ENCODE measurements at places on chromosomes 2 and 18.

GRCh38 chr2:233354971-233355574 lies 779 bp downstream of the DGKD start:
- DNase-seq: no peak

GRCh38 chr2:33437815-33438214 lies 38.6 kb upstream of the RASGRP3 start:
- no peak for DNase-seq

- no peak for DNase-seq
Measured at GRCh38 chr2:229422063-229422462, 151.0 kb upstream of the PID1 start.

DNA sequence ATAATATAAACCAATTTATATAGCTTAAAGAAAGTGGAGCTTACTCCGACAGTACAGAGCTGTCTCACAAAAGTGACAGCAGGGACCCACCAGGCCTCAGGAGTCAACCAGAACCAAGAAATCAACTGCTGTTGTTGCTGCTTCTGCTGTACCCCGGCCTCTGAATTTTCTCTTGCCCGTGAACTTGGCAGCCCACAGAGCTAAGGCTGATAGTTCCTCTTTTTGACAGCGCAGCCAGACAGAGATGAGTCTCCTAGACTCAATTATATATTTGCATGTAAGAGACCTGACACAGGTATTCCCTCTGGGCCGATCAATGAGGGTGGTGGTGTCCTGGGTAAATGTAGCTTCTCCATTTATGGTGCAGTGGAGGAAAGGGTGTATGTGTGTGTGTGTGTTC lies 109.4 kb downstream of the KCTD1 start:
- no peak for DNase-seq

- no peak for DNase-seq
Measured at GRCh38 chr2:121873864-121874263, 118.4 kb downstream of the TSN start.

- no peak for DNase-seq
Measured at GRCh38 chr2:37683241-37683640, 11.8 kb upstream of the CDC42EP3 start.

DNA sequence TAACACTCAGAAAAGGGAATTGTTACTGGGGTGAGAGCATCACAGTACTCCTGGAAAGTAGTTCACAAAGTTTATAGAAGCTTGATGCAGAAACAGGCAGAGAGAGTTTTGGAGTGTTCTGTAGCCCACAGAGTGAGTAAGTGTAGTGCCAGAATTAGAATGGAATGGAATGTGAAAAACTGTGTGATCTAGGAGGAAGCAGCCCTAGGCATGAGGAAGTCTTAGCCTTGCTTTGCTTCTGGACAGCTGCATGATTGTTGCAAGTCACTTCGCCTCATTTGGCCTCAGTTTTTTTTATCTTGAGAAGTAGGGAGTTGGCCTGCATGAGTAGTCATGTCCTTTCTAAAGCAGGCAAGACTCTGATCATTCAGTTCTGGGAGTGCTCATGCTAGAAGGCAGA lies 10.9 kb downstream of the SERPINB12 start:
- DNase-seq: peak; percentile 29

- DNase-seq: no peak
Measured at GRCh38 chr2:127041259-127041970, 65.5 kb downstream of the BIN1 start.

GRCh38 chr2:241843321-241844065 lies 15.2 kb downstream of the PDCD1 start:
- peak; percentile 27 for DNase-seq

DNA sequence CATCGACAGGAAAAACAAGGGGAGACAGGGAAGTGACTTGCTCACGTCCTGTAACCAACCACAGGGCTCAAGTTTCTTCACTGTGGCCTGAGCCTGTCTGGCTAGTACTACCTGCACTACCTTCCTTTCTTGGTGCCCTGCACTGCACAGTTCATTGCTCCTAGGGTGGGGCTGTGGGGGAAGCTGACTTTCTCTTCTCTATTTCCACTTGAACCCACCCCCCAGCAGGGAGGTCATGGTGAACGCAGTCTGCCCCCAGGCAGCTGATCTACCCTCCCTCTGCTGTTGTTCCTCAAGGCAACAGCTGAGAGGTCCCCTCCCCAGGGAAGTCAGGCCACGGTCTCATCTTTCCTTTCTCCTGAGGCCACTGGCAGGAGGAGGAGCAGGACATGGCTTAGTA lies 532.1 kb downstream of the SOX11 start:
- no peak for DNase-seq

DNA sequence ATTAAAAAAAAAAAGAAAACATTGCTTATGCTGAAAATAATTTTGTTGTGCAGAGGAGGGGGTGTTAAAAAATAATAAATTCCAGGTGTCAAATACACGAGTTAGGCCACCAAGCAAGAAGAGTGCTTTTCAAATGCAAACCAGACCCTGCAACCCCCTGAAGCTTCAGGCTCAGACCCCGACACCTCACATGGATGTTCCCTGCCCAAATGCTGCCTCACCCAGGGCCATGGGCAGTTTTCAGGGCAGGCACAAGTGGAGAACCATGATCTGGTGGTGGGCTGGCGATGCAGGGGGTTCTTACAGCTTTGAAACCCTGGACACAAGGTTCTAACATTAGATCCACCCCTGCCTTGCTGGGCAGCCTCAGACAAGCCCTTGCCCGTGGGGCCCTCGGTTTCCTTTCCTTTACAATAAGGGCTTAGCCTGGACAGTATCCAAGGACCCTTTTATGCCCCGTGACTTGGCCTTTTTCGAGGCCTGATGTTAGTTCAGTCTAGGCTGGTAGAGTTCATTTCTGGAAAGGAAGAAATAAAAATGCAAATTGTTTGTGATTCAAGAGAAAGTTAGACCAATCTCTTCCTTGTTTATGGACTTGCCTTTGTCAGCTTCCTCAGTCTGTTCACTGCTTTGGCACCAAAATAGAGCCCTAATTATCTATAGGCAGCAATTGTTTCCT lies 168.7 kb downstream of the DDX1 start:
- no peak for DNase-seq

- no peak for DNase-seq
Measured at GRCh38 chr2:241776336-241777169, at the start of gene GAL3ST2. Gene GAL3ST2 (plus strand): TSS chr2:241776822. CDS start chr2:241776956, 134 bp downstream.

DNA sequence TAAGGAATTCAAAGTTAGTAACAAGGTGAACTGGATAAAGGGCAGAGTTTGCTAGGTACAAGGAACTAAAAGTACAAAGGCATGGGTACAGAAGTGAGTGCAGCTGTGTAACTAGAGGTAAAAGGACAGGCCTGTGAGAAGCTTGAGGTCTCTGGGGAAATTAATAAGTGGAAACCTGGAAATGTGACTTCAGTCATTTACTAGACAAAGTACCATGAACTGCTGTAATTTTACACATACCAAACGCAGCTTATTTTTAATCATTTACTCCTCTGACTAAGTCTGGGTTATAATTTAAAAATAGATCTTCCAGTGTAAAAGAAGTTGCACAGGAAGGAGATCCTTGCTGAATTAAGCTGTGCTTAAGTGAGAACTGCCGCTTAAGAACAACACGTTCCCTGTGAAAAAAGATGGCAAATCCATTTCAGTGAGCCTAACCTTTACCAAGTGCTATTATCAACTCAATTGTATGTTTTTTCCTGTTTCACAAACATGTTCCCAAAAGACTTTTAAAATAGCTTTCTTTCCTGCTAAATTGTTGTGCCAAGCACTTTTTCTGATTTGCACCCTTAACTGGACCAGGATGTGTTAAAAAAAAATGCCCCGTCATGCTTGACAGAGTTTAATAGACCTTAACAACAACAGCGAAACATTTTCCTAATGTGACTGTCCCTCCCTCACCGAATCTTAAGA lies 44.3 kb downstream of the CALCRL start:
- no peak for DNase-seq

- no peak for DNase-seq
Measured at GRCh38 chr2:100211521-100211920, 69.1 kb upstream of the AFF3 start.
